ENCODE measurements at places on chromosomes 16 and 17.
A peak's percentile ranks its signal among the peaks of the same experiment; 100 is the strongest.

DNA sequence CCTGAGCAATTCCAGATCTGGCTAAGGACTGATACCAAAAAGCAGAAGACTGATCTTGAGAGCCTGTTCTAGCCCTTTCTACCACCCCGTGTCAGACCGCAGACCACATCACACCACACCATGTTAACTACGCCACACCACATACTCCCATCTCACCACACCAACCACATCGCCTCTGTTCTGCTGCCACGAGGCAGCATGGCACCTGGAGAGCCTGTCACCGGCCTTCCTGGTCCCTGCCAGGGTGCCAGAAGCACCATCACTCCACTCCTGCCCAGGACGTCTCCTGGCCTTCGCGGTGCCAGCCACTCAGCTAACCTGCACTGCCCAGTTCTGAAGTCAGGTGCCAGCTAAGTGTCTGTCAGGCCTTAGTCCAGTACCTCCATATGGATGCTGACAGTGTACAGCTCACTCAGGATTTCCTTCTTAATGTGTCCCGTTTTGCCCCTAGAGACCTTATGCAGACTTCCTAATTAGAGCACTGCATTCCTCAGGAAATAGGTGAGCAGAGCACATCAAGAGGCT lies 37.2 kb upstream of the BCAR1 start:
- no peak overlapping the region for H3K4me3 ChIP-seq
- DNase-seq = no peak
- no peaks in the 10 kb centered on the region for H3K36me3 ChIP-seq
- no peaks in the 10 kb centered on the region for H3K27me3 ChIP-seq

DNA sequence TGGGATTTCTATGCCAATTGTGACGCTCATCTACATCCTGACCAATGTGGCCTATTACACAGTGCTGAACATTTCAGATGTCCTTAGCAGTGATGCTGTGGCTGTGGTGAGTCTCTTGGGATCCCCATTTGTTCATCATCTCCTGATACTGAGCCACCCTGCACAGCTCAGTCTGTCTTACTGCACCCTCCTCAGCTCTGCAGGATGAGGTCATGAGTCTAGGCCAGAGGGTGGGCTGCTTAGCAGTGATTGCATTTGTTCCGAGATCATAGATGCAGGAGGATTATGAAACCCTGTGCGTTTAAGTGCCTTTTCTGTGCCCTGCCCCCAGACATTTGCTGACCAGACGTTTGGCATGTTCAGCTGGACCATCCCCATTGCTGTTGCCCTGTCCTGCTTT lies 19.5 kb downstream of the SLC7A6OS start:
- peaks cover 50% of the 10 kb centered on the region for H3K36me3 ChIP-seq
- peaks cover 46% of the 10 kb centered on the region for H3K4me1 ChIP-seq
- DNase-seq = no peak
- no peak overlapping the region for H3K4me3 ChIP-seq
- H3K27ac ChIP-seq = peak overlapping the region; percentile 83
- no peaks in the 10 kb centered on the region for H3K27me3 ChIP-seq

- no peak for DNase-seq
- H3K27ac ChIP-seq = no peak overlapping the region
- no peaks in the 10 kb centered on the region for H3K36me3 ChIP-seq
Measured at GRCh38 chr16:61179561-61179960, 856.7 kb downstream of the CDH8 start.

- no peaks in the 10 kb centered on the region for H3K27me3 ChIP-seq
- no peak overlapping the region for H3K4me3 ChIP-seq
- no peaks in the 10 kb centered on the region for H3K36me3 ChIP-seq
- no peak overlapping the region for H3K27ac ChIP-seq
Measured at GRCh38 chr17:57368637-57369336, 112.5 kb downstream of the MSI2 start.

DNA sequence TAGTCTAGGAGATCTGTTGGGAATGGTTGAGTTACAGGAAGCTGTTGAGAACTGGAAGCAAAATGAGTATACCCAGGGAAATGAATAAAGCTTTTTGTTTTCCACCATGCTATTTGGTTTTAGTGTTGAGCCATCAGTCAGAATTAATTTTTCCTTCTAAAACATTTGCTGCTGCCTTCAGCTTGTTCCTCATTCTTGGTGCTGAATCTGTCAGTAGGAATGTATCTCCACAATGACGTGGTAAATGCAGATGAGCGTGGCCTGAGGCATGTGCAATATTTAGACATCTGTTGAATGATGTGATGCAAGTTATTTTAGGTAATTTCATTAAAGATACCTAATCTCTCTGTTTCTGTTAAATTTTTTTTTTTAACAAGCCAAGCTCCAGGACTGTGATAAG lies 10.9 kb downstream of the HAPSTR1 start:
- no peak for DNase-seq
- peaks cover 16% of the 10 kb centered on the region for H3K36me3 ChIP-seq
- no peak overlapping the region for H3K27ac ChIP-seq
- H3K27me3 ChIP-seq = no peaks in the 10 kb centered on the region
- H3K4me1 ChIP-seq = peaks cover 98% of the 10 kb centered on the region

GRCh38 chr17:50550661-50551432 lies 3.9 kb downstream of the SPATA20 start:
- no peaks in the 10 kb centered on the region for H3K27me3 ChIP-seq
- H3K4me3 ChIP-seq = no peak overlapping the region
- no peak overlapping the region for H3K27ac ChIP-seq
- peaks cover 10% of the 10 kb centered on the region for H3K36me3 ChIP-seq
- DNase-seq = peak; percentile 46

DNA sequence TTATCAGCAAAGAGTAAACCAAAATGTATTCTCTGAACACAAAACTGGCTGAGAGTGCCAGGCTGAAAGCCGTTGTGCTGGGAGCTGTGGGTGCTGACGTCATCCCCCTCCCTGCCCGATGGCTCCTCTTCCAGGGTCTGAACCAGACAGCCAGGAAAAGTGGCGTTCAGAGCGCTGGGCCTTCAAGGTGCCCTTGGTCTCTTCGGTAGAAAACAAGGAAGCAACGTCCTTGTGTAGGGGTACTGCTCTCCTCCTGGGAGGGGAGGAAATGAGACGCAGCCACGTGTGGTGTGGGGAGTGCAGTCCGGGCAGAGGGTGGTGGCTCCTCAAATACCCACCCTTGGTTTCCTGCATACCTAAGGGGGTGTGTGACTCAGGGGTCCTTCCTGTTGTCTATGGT lies 394.7 kb downstream of the SEC14L1 start:
- no peaks in the 10 kb centered on the region for H3K36me3 ChIP-seq
- H3K4me3 ChIP-seq = no peak overlapping the region
- H3K4me1 ChIP-seq = no peaks in the 10 kb centered on the region
- no peak for DNase-seq
- H3K27ac ChIP-seq = no peak overlapping the region

DNA sequence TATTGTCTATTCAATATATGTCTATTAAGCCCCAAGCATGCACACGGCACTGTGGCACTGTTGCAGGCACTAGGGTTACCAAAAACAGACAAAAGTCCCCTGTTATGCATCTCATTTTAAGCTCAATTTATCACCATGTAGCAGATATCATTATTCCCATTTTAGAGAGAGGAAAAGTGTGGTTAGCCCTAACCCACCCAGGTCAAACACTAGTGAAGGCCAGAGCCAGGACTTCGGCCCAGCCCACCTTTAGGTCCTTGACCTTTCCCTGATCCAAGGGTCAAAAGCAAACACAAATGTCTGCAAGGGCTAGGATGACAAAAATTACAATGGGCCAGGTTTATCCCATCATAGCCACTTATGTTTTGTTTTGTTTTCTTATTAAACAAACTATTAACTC lies 130.3 kb upstream of the NUDT7 start:
- no peaks in the 10 kb centered on the region for H3K4me1 ChIP-seq
- H3K36me3 ChIP-seq = no peaks in the 10 kb centered on the region
- DNase-seq = no peak
- H3K27ac ChIP-seq = no peak overlapping the region

- H3K4me3 ChIP-seq = no peak overlapping the region
- no peak for DNase-seq
- H3K4me1 ChIP-seq = peaks cover 18% of the 10 kb centered on the region
- peaks cover 5% of the 10 kb centered on the region for H3K36me3 ChIP-seq
Measured at GRCh38 chr16:74320707-74321106, 24.1 kb downstream of the PSMD7 start.

GRCh38 chr16:27729516-27730304 lies 179.8 kb downstream of the KATNIP start:
- no peaks in the 10 kb centered on the region for H3K4me1 ChIP-seq
- no peaks in the 10 kb centered on the region for H3K27me3 ChIP-seq
- no peak overlapping the region for H3K4me3 ChIP-seq
- H3K27ac ChIP-seq = no peak overlapping the region
- H3K36me3 ChIP-seq = peaks cover 3% of the 10 kb centered on the region
- no peak for DNase-seq

DNA sequence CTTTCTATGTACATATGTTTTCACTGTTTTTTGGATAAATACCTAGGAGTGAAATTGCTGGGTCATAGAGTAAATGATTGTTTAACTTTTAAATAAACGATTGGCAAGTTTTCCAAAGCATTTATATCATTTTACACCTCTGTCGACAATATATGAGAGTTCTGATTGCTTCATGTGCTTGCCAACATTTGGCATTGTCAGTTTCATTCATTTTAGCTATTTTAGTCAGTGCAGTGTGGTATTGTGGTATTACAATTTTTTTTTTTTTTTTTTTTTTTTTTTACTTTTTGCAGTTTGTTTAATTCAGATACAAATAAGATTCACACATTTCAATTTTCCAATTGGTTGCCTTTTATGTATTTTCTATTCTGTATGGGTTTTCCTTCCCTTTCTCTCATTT lies 26.0 kb downstream of the TADA2A start:
- peaks cover 22% of the 10 kb centered on the region for H3K4me1 ChIP-seq
- H3K27ac ChIP-seq = no peak overlapping the region
- H3K27me3 ChIP-seq = no peaks in the 10 kb centered on the region
- peaks cover 15% of the 10 kb centered on the region for H3K36me3 ChIP-seq
- DNase-seq = no peak

DNA sequence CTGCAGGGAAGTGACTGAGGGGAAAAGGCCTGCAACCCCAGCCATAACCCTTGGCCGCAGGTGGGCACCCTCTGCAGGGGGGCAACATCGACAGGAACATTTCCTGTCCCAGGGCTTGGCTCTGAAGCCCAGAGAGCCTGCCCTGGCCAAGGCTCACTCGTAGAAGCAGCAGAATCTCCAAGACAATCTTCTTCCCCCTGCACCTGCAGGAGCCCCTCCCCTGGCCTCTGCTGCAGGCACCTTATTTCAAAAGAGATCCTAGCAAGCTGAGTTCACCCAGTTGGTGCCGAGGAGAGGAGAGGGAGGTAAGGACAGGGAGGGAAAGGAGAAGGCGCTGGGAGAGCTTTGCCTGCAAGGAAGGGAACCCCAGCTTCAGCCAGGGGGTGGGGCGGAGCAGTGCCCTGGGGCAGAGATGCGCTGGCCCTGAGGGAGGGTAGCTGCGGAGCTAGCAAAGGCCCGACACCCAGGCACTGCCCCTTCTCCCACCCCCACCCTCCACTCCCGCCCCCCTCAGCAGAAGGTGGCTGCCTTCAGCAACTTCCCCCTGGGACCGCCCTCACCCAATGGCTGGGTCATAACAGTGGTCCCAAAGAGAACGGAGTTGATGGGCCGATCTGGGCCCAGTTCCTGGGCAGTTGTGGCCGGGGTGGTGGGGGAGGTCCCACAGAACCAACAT lies 104.3 kb upstream of the TNRC6C start:
- H3K4me3 ChIP-seq = no peak overlapping the region
- H3K27ac ChIP-seq = no peak overlapping the region
- DNase-seq = no peak
- no peaks in the 10 kb centered on the region for H3K36me3 ChIP-seq

GRCh38 chr16:49193596-49193995 lies 88.0 kb downstream of the CBLN1 start:
- H3K27me3 ChIP-seq = no peaks in the 10 kb centered on the region
- H3K36me3 ChIP-seq = no peaks in the 10 kb centered on the region
- no peak overlapping the region for H3K27ac ChIP-seq
- no peak overlapping the region for H3K4me3 ChIP-seq

DNA sequence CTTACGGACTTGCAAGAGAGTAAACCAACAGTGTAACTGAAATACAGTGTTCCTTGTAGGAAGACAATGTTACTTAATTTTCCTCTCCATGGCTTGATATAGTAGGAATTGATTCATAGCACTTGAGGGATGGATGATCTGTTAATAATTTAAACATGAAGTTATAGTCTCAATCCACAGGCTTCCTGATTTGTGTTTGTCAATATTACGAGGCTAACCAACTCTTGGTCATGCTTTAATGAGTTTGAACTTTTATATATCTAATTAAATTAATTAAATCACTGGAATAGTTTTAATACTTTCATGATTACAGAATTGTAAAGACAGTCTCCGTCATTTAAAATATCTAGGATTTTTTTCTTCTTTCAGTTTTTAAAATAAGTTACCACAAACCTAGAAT lies 112.0 kb upstream of the HAS3 start:
- H3K27ac ChIP-seq = no peak overlapping the region
- no peak overlapping the region for H3K4me3 ChIP-seq
- H3K27me3 ChIP-seq = no peaks in the 10 kb centered on the region
- no peaks in the 10 kb centered on the region for H3K4me1 ChIP-seq
- no peaks in the 10 kb centered on the region for H3K36me3 ChIP-seq

- no peak overlapping the region for H3K27ac ChIP-seq
- no peaks in the 10 kb centered on the region for H3K4me1 ChIP-seq
- no peaks in the 10 kb centered on the region for H3K27me3 ChIP-seq
- H3K36me3 ChIP-seq = no peaks in the 10 kb centered on the region
- no peak for DNase-seq
- H3K4me3 ChIP-seq = no peak overlapping the region
Measured at GRCh38 chr17:27915709-27916108, 22.5 kb upstream of the LYRM9 start.

DNA sequence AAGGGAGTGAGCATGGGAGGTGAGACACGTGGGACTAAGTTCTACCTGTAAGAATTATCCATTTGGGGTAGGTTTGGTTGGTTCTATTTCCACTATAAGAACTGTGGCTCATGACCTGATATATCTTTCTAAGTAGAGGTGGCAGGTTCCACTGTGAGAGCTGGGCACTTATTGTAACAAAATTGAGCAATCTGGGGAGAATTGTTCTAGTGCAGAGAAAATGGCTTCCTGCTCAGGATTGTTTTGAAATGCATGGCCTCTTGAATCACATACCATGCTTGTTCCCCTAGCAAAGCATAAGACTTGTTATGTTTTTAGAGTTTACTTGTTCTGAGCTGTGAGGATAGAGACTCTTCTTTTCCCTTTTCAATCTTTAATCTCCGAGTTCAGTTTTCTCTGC lies 125.9 kb downstream of the MAP2K6 start:
- H3K36me3 ChIP-seq = no peaks in the 10 kb centered on the region
- DNase-seq = no peak
- no peaks in the 10 kb centered on the region for H3K4me1 ChIP-seq
- H3K27me3 ChIP-seq = no peaks in the 10 kb centered on the region
- H3K4me3 ChIP-seq = no peak overlapping the region

GRCh38 chr17:50270435-50271362 lies 3.6 kb upstream of the TMEM92 start:
- DNase-seq = no peak
- H3K27ac ChIP-seq = peak overlapping the region; percentile 13
- H3K4me3 ChIP-seq = no peak overlapping the region
- no peaks in the 10 kb centered on the region for H3K36me3 ChIP-seq
- H3K4me1 ChIP-seq = peaks cover 18% of the 10 kb centered on the region

GRCh38 chr17:50213026-50214022 lies 11.9 kb upstream of the COL1A1 start:
- H3K27ac ChIP-seq = no peak overlapping the region
- peaks cover 35% of the 10 kb centered on the region for H3K4me1 ChIP-seq
- no peak overlapping the region for H3K4me3 ChIP-seq
- no peaks in the 10 kb centered on the region for H3K36me3 ChIP-seq
- no peaks in the 10 kb centered on the region for H3K27me3 ChIP-seq
- no peak for DNase-seq

GRCh38 chr16:85861095-85861825 lies 37.7 kb upstream of the IRF8 start:
- H3K27ac ChIP-seq = no peak overlapping the region
- H3K36me3 ChIP-seq = no peaks in the 10 kb centered on the region
- DNase-seq = no peak
- H3K4me1 ChIP-seq = no peaks in the 10 kb centered on the region

Data from thoracic aorta (tissue), 2 donors.